ENCODE measurements at places on chromosomes 3 and 15.

DNA sequence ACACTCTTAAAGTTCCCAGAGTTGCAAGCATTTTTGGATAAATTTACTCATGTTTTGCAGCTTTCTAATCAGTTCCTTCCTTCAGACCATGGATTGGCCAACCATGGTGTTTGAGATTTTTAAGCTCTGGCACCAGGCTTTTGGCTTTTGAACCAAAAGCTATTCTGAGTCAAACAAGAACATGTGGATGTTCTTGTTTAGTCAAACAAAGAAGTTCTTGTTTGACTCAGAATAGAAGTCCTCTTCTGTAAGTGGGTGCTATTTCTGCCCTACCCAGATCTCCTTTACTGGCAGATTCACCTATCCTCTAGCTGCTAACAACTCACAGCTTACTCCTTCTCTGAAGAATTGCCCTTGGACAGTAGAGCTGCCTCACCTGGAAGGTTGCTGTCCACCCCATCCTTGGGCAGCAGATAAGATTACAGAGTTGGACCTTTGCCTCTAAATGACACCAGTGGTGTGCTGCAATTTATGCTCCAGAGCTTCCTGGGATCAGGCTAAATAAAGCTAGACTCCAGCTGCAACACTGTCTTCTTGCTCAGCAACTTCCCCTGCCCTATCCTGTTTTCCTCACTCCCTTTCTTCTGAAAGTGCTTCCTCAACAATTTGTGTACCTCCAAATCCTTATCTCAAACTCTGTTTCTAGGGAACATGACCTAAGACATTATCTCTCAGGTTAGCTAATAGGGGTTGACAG is 65.6 kb downstream of the COL6A6 start:
- DNase-seq, result no peak

- no peak for DNase-seq
Measured at GRCh38 chr15:69600556-69601085, 148.0 kb downstream of the RPLP1 start.

DNA sequence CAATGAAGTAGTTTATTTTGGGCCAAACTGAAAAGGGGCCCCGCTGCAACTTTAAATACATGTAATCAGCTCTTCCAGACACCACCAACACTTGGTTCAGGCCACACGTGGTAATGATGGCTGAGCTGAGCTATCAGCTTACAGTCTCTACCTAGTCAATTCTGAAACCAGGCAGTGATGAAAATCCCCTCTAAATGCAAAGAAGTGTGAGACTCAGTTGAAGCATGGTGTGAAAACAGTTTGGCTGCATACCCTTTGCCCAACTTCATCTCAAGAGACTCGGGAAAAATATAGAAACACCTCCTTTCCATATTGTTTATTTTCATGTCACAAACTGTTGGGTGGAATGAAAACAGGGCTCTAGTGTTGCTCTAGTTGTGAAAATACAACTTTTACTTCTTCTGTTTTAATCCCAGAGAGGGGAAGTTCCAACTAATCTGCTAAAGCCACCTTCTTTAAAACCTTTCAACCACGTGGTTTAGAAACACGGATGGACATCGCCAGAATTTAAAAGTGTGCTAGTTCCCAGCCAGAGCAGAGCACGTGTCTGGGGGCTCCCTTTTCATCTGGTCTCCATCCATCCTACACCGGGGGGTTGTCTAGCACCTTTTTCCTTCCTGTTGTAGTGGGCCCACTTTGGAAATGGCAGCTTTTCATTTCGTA is 229.1 kb downstream of the EPHB1 start:
- no peak for DNase-seq

DNA sequence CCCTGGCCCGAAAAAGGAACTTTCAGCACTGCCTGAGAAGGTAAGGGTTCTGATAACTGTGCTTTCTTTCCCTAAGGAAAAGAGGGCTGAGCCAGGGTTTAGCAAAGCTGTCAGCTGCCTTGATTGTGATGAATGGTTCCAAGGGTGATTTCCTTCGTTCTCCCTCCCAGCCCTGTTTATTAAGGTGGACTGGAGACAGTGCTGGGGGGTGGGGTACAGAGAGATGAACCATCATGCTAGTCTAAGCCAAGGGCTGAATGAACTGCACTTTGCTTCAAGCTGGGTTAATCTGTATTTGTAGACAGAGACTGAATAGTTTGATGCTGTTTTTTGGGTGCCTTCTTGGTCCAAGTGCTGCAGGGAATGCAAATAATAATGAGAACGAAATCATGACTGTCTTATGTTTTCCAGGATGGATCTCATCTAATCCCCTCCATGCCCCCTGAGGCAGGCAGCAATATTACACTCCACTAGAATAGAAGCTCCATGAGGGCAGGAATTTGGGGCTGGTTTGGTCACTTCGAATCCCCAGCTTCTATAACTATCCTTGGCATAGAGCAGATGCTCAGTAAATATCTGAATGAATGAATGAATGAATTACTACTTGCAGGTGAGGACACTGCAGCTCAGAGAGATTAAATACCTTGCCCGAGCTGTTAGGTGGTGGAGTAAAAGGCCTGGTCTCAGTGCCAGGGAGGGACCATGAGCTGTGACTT is 10.9 kb downstream of the PXYLP1 start:
- DNase-seq, result no peak

- DNase-seq, result no peak
Measured at GRCh38 chr15:53716909-53717876, 42.3 kb downstream of the WDR72 start.

DNA sequence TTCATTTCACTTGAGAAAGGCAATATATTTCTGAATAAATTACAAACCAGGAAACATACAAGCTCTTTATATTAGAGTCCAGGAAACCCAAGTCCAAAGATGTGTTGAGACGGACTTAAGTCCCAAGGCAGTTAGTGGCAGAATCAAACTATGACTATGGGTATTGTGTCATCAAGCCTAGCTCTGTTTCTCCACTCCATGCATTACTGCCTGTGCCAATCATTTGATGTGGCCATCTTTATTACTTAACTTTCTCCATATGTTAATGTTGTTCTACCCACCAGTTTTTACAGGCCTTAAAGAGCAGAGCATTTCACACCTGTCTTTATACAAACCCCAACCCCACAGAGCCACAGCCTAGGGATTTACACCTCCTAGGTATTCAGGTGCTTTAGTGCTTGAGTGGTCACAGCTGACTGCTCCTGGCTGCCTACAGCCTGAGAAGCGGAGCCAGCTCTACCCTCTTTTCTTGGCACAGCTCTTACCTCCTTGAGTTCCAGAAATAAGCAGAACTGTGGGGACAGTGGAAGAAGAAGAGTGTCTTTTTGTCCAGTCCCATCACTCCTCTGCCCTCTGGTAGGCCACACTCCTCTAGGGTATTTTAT is 92.1 kb downstream of the DTWD1 start:
- DNase-seq, result no peak

- DNase-seq, result no peak
Measured at GRCh38 chr3:63056932-63057331, 181.7 kb upstream of the CADPS start.

DNA sequence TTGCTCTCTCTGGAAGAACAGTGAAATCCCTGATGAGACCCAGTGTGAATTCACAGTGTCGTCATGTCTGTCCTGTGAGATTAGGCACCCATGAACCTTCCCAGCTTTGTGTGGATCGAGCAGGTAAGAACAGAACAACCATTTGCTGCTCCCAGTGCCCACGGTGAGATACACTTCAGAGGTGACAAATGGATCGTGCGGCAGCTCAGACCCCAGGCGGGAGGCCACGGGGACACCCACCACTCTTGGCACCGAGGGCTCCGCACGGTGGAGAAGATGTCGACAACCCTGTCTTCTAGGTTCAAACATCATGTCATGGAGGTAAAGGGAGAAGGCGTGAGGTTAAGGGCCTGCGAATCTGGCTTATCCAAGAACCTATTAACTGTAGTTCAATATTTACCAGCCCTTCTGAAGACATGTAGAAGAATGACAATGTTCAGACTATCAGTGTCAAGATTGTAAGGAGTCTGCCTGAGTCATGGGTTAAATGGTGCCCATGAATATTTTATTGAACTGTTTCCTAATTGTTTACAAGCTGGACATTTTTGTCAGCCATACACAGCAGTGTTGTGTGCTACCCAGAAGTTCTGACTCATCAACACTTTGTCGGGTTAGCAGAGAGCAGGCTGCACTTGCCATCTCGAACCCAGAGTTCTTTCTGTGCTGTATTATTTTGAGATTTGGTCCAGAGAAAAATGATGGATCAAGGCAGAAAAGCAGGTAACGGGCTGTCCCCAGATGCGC is 15.5 kb upstream of the PCSK6 start:
- peak; percentile 58 for DNase-seq

DNA sequence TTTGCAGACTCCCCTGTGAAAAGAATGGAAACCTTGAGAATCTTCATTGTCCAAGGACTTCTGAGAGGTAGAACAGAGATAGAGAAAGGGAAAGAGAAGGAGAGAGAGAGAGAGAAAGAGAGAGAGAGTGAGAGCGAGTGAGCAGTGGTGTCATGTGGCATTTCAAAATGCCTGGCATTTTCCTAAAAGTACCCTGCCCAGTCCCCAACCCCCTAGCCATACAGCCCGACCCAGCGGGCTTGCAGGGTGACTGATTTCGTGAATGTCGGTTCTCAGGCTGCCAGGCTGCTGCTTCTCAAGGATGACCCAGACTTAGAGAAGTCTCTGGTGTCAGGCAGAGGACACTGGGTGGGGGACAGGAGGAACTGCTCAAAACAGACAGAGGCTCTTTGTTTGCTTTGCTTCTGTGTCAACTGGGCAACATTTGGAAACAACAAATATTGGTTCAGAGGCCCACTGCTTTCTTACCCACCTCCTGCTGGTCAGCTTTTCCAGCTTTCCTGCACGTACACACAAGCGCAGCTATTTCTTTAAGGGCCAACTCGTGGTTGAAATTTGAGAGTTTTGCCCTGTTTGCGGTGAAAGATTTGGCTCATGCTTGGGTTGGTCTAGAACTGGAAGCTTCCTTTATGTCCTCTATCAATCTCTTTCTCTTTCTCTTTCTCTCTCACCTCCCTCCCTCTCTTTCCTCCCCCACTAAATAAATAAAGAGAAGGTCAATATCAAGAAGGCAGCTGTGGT is 3.7 kb upstream of the TF start:
- no peak for DNase-seq

GRCh38 chr15:63599401-63600000 is 2.3 kb downstream of the FBXL22 start:
- no peak for DNase-seq

DNA sequence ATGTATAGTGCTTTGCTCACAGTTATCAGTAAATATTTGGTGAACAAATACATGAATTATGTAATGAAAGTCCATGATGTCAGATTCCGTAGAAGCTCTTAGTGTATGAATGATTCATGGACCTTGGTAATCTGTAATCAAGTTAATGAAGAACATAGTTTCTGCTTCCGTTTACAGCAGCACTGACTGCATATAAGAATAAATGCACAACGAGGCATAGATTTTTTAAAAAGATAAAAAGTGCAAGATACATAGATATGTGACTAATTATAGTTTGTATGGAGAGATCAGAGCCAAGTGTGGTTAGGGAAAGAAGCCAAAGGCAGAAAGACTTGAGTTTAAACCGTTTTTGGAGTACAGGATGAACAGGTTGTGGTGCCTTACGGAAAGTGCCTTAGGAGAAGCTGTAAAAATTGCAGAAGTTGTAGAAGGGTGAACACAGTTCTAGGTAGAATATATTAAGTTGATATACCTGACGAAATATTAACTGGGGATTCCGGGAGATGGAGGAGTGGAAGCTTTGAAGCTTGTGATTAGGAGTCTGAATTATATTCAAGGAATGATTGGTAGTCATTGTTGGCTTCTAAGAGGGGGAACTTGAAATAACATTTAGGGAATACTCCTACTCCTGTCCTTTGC is 293.1 kb downstream of the NLGN1 start:
- no peak for DNase-seq

- no peak for DNase-seq
Measured at GRCh38 chr3:197407053-197407452, 108.6 kb upstream of the DLG1 start.

Data from vagina (tissue), 2 donors.